ENCODE measurements at places on chromosomes 5 and 9.

DNA sequence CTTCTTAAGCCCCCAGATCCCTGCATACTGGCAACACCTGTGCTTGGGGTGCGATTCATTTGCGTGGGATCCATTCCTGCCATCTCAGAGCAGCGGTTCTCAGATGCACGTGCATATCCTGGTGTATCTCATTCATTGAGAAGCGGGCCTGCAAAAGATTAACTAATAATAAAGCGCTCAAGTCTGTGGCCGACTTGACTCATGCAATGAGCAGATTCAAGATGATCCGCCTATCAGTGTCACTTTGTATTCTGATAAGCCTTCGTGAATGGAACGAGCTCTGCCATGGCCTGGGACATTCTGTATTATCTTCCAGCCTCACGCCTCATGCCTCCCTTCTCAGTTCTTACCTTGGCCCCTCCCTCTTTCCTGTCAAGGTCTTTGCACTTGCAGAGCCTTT, 22.3 kb downstream of the C1QTNF2 start:
- no peak for DNase-seq

- no peak for DNase-seq
These were observed 95.7 kb upstream of the SHB start for GRCh38 chr9:38164659-38165221.

GRCh38 chr9:99253134-99253533, 31.1 kb downstream of the SEC61B start:
- DNase-seq = no peak

GRCh38 chr5:77637170-77637997, 1.1 kb downstream of the OTP start:
- DNase-seq = no peak

DNA sequence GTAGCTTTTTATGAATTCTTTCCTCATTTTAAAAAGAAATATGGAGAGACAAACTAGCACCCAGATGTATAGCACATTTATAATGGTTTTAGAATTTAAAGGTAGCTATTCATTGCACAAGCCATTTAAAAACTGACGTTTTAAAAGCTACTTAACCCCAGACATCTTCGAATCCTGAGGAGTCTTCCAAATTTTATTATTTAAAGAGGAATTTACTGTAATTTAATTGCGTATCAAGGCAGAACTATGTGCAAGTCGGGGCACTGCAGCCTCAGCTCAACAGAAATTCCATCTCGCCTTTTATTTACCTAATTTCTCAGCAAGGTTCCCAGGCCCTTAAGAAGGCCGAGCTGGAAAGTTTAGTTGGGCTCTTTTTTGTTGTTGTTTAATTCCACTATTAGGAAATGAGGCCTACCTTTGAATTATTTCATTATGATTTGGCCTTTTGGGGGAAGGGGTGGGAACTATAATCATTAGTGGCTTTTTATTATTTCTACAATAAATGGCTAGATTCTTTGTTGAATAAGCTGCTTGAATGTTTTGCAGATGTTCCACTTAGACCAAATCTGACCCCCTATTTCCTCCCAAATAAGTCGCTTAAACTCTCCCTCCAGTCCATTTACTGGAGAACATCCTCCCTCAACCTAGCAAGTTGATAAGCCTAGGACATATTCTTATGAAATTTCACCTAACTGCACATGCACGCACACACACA, 20.2 kb downstream of the NR2F1 start:
- DNase-seq = no peak

DNA sequence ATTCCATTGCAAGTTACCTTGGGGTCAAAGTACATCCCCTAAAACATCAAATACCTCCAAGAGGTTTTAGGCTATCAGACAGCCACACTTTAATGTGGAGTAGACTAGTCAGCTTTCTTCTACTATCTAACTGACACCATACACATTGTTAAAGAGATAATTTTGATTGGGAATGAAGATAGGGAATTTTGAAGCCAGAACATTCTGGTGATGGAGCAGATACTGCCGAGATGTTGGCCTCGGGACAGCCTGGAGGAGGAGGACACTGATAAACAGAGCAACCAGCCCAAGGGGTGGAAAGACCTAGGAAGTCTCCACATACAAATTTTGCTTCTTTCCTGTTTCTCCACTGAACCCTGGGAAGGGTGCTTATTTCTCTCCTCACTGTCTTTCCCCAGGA, 14.9 kb downstream of the TJP2 start:
- DNase-seq = no peak

- no peak for DNase-seq
These were observed 1.1 kb upstream of the UBAP2 start for GRCh38 chr9:34049630-34050384.

GRCh38 chr5:102755686-102756371, 724 bp downstream of the PAM start:
- DNase-seq = peak; percentile 12

- peak; percentile 79 for DNase-seq
These were observed 114.9 kb upstream of the NFIB start for GRCh38 chr9:14428781-14429230.

- no peak for DNase-seq
These were observed 78.8 kb downstream of the PDE6A start for GRCh38 chr5:149865746-149866145.

- no peak for DNase-seq
These were observed 740.2 kb upstream of the ZNF608 start for GRCh38 chr5:125486634-125487033.

GRCh38 chr9:128790536-128790935, 3.5 kb downstream of the TBC1D13 start:
- no peak for DNase-seq

DNA sequence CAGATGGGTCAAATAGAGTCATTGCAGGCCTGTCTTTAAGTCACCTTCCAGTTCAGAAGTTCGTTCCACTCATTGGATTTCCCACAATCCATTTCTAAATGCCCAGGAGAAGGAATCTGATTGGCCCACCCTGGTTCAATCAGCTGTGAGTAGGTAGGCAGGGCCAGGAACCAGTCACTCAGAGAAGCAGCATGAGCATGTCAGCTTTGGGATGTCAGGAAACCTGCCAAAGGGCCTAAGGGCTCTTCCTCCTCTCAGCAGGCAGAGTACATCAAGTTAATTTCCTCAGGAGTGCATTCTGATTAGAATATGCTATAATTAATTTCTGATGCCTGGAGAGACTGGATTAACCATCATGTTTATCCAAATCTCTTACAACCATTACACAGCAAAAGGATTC, 412.9 kb upstream of the CCNH start:
- no peak for DNase-seq

DNA sequence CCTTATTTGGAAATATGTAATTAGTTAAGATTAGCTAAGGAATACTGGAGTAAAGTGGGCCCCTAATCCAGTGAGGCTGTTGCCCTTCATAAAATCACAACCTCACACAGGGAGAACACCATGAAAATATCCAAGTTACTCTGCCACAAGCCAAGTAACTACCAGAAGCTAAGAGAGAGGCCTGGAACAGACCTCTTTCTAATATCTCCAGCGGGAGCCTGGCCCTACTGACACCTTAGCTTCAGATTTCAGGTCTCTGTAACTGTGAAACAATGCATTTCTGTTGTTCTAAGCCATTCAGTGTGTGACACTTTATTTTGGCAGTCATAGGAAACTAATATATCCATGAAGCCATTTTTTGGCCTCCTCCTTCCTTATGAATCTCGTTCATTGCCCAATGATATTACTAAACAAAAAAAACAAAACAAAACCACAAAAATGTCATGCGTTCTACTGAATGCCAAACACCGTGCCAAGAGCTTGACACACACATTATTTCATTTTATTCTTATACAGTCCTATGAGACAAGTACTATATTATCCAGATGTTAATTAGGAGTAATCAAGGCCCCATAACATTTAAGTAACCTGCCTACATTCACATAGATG, 699.0 kb downstream of the MAT2B start:
- no peak for DNase-seq

DNA sequence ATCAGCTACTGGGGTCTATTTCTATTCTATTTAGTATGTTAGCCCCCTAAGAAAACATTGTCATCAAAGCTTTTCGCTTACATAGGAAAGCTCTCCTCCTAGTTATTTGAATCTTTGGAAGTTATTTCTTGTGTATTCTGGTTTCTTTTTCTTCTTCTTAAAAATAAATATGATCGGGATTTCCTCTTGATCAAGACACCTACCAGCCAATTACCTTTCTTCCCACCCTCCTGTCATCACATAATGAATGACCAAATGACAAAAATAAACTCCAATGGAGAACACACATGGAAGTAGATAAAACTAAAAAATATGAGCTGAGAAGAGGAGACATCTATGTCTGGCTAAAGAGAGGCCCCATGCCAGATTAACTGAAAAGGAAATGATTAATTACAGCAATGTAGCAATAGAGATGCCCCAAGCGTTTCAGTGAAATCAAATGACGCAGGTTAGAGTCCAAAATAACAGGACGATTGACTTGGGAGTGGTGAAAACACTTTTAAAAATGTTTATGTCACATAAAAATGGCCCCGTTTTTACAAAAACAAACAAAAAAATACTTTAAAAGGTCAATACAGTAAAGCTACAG, 59.5 kb upstream of the PCSK1 start:
- DNase-seq = no peak

- DNase-seq = no peak
These were observed 3.1 kb upstream of the IL6ST start for GRCh38 chr5:55997742-55998351.

- peak; percentile 66 for DNase-seq
These were observed 335.3 kb upstream of the ADAMTS16 start for GRCh38 chr5:4804691-4805360.

GRCh38 chr5:3311433-3311832, 284.2 kb upstream of the IRX1 start:
- DNase-seq = no peak

GRCh38 chr5:14414656-14415023, 167.0 kb upstream of the OTULINL start:
- DNase-seq = no peak

- no peak for DNase-seq
These were observed 40.2 kb downstream of the RCL1 start for GRCh38 chr9:4832786-4833579.

DNA sequence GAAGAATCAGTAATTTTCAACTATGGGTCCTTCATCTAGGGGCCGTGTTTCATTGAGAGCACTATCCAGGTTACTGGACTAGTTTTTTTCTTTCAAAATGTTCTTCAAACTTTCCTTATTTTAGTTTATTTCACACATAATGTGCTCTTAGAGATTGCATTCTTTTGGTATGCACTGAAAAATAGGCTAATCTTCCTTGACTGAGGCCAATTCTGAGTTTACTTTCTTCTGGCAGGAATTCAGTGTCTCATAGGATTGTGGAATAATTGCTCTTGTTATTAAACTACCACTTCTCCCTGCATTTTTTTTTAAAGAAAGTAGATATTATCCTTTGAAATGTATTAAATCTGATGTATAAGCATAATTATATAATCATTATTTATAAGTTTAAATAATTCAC, 624.5 kb downstream of the RAB3C start:
- DNase-seq = no peak

GRCh38 chr9:126956917-126957686, 42.5 kb downstream of the RALGPS1 start:
- no peak for DNase-seq

DNA sequence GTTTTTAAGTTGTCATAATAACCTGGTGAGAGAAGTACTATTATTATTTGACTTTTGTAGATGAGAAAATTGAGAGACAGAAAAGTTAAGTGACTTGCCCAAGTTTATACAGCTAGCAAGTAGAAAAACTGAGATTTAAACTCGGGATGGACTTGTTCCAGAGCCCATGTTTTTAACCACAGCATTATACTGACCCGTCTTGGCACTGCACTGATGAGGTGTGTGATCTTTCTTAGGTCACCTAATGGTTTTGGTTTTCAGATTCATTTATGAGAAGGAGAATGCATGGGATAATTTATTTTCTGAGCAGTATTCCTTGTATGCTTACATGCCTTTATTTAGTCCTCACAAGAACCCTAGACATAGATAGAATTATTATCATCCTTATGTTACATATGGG, 201.8 kb upstream of the CDKN2B start:
- no peak for DNase-seq

GRCh38 chr5:123000731-123001130, 35.8 kb downstream of the PPIC start:
- DNase-seq = no peak

DNA sequence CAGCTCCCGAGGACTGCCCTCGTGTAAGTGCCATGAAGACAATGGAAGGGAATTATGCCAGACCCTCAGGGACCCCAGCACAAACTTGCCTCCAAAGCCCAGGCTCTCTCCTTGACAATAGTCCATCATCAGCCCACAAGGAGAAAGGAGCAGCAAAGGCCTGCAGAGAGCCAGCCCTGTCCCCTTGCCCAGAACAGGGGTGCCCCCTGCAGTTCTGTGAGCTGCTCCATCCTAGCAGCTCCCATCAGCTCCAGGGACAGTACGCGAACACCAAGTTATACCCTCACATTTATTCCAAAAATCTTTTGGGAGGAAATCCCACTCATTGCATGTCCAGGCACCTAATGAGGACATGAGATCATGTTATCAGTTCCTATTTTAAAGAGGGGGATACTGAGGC, 11.1 kb downstream of the BARX1 start:
- DNase-seq = no peak

DNA sequence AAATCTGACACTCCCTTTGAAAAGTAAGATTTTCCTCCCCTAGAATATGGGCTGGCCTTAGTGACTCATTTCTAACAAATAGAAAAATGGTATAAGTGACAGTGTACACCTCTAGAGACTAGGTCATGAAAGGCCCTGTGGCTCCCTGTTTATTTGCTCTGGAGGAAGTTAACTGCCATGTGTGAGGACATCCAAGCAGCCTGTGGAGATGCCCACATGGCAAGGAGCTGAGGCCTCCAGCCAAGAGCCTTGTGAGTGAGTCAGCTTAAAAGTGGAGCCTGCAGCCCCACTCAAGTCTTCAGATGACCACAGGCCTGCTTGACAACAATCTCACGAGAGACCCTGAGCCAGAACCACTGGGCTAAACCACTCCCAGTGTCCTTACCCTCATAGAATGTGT, 128.1 kb upstream of the LHFPL2 start:
- no peak for DNase-seq

DNA sequence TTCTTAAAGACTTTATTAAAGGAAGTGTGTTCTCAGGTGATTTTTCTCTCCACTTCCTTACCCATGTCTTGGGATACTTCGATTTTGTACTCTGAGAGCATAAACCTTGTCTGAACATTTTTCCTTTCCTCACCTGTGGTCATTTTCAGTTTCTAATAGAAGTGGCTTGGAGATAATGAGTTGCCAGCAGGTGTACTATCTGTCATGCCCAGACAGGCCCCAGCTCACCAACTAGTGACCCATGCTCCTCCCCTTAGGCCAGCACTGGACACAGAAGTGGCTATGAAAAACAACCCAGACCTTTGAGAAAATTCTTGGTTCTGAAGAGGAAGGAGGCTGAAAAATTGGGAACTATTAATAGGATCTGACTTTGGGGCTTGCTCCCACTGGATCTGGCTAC, 49.2 kb upstream of the SMIM32 start:
- DNase-seq = no peak

- no peak for DNase-seq
These were observed 20.3 kb downstream of the RALGDS start for GRCh38 chr9:133100506-133101355.

All from posterior cingulate gyrus (tissue), 11 donors.